ENCODE measurements at places on chromosomes 4 and X.

- no peak for DNase-seq
These were observed 106.6 kb upstream of the WDR44 start for GRCh38 chrX:118239178-118239870.

- DNase-seq = no peak
These were observed 237.9 kb upstream of the EDA2R start for GRCh38 chrX:66876776-66877175.

- DNase-seq = no peak
These were observed 14.1 kb downstream of the ENPEP start for GRCh38 chr4:110489901-110490508.

GRCh38 chrX:64792598-64793337, 183.5 kb downstream of the ZC4H2 start:
- no peak for DNase-seq

DNA sequence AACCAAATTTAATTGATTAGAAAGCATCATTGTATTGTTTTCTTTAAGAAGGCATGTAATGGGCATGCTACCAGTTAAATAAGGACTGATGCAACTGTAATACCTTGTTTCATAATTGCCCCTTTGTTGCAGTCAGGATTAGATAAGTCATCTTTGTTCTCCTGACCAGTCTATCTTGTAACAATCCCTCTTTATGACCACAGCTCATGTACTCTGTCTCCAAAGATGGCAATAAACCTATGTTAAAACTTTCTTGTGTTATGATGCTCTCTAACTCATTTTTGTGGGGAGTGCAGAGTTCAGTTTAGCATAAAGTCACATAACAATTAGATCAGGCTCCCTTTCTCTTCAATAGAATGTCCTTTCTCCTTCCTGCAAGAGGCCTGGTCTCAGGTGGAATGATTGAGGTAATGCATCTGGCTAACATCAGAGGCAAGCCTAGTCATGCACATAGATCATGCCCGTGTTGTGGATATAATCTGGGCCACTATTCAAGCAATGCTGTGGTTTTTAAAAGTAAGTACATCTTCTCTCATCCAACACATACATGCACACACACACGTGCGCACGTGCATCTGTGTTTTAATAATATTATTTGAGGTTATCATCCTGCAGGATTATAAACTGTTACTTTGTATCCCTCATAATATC, 45.6 kb downstream of the TMEM154 start:
- DNase-seq = no peak

- peak; percentile 74 for DNase-seq
These were observed 62.0 kb downstream of the SLC4A4 start for GRCh38 chr4:71400810-71401209.

- DNase-seq = no peak
These were observed 10.2 kb downstream of the DCUN1D4 start for GRCh38 chr4:51853027-51853682.

- no peak for DNase-seq
These were observed 84.5 kb downstream of the CD99L2 start for GRCh38 chrX:150813922-150814321.

DNA sequence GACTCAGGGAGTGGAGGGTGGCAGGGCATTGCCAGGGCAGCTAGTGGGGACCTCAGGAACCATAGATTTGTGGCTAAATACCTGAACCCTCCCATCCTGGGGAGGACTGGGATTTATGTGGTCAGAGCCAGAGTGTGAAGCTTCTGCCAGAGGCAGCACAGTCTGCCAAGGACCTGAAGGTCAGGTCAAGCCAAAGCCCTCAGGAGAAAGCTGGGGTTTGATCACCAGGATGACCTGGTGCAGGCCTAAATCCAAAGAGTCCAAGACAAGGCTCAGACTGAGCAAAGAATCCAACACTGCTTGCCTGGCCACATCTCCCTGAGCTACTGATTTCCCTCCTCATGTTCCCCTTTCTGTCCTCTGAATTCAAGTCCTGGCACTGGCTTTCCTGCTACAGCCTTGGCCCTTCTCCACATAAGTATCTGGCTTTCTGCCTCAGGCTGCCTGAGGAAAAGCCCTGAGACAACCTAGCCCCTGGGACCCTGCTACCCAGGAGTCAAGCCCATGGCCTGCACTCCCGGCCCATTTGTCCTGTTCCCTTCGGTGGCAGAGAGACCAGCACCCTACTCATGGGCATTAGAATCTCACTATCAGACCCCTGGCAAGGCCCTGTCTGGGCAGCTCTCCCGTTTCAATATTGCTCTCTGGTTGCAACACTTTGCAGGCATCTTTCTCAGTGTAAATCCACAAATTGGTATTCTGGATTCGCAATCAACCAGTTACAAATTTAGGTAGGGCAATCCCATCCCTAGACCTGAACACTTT, 39.3 kb upstream of the SLC25A43 start:
- DNase-seq = no peak

GRCh38 chrX:115363372-115363771, 73.9 kb downstream of the LUZP4 start:
- DNase-seq = no peak

DNA sequence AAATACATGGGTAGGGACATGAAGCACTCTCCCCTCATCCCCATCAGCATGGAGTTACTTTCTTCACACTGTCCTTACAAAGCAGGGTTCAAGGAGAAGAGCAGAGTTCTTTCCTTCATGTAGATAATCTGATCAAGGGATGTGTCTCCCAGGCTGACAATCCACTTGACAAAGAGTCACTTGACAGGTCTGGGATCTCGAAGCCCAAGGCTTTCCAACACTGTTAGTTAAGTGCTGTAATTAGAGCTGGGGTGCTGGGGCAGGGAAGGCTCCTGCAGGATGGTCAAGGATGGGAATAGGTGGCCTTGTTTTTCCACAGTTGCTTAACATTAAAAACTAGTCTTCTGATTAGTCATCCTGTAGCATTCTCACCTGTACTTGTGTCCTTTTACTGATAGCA, 38.0 kb downstream of the CCNG2 start:
- DNase-seq = no peak

DNA sequence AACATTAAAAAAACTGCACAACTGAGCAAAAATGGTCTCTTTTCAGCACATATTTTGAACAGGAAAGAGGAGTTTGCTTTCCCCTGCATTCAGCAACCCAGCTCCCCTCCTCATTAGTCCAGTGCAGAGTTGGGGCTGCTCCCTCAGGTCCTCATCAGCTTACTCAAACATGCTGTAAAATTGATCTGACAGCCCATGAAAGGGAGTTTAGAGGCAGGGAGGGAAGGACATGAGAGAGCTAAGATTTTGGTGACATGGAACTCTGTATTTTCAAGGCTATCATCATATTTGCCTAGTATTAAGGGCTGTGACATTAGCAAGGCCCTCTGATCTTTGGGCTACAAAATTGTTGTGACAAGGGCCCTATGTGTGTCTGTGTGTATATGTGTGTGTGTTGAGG, 205.6 kb upstream of the TAPT1 start:
- DNase-seq = no peak

- DNase-seq = peak; percentile 60
These were observed 620.2 kb upstream of the BOD1L1 start for GRCh38 chr4:14247767-14248166.

GRCh38 chr4:33940281-33940680, 2304.0 kb downstream of the ARAP2 start:
- DNase-seq = no peak

- no peak for DNase-seq
These were observed 24.7 kb upstream of the GRIA3 start for GRCh38 chrX:123159403-123159802.

- peak; percentile 50 for DNase-seq
These were observed 5.1 kb upstream of the CXCL10 start for GRCh38 chr4:76028350-76028765.

- DNase-seq = peak; percentile 50
These were observed 40.5 kb upstream of the BMP3 start for GRCh38 chr4:80989921-80990544.

GRCh38 chrX:14825851-14826250, 47.0 kb downstream of the FANCB start:
- DNase-seq = no peak

DNA sequence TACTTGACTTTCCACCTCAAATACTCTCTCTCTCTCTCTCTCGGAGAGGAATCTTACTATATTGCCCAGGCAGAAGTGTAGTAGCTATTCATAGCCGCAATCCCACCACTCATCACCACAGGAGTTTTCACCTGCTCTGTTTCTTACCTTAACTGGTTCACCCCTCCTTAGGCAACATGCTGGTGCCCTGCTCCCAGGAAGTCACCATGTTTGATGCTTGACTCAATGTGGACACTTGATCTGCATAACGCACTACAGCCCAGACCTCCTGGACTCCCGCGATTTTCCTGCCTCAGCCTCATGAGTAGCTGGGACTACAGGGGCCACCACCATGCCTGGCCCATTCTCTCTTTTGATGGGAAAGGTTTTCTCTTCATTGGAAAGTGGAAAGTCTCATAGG, 271.8 kb downstream of the FBXW7 start:
- DNase-seq = no peak

- no peak for DNase-seq
These were observed 21.6 kb downstream of the IRF2 start for GRCh38 chr4:184452740-184453139.

DNA sequence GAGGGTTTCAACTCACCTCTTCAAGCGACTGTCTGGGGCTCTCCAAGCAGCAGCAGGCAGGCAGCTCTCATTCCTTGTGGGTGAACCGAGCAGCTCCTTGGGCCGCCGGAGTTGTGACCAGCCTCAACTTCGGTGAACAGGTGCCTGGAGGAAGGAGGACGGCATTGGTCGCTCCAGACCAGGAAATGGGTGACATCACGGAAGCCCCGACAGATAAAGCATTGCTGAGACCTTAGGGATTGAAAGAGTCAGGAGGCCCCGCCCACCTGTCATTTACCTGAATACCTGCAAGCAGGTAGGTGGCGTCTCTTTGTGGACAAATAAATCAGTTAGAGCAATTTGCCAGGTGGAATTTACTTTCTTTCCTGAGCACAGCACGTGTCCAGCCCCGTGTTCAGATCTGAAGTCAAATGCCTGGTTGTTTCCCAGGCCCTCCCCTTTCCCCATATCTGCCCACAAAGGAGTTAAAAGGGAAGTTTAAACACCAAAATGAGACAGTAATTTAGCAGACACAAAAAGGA, at the start of gene LNX1:
LNX1 (minus strand) TSS at position 115 of the 521 bp plus-strand sequence. CDS start 17,484 bp downstream, outside the sequence.
- no peak for DNase-seq

GRCh38 chr4:1682860-1683259, 1.3 kb downstream of the FAM53A start:
- DNase-seq = no peak

DNA sequence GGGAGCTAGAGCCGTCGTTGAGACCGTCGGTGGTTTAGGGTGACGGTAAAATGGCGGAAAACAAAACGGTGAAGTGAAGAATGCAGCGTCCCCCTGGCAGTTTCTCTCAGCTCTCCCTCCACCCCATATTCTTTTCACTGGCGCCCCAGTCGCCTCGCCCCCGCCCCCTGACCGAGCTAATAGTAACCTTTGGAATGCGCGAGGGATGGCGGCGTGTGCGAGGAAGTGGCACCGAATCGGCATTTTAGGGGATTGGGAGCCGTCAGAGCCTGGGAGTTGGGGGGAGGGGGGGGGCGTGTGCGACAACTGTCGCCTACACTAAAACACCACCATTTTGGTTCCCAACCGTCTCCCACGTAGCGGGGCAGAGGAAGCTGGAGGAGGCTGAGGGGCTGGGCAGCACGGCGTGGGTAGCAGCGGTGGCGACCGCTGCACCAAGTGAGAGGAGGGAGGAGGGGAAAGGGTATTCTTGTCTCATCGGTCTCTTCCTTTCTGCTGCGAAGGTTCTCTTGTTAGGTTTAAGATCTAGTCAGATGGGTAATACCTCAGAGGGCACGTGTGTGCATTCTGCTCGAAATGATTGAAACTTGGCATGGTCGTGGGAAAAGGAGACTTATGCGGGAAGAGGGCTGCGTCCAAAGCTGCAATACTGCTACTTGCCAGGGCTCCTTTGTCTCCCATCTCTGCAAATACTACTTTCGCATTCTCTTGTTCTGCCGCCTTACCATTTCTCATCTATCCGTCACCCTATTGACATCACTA, 840 bp downstream of the ZNF711 start:
- peak; percentile 30 for DNase-seq

DNA sequence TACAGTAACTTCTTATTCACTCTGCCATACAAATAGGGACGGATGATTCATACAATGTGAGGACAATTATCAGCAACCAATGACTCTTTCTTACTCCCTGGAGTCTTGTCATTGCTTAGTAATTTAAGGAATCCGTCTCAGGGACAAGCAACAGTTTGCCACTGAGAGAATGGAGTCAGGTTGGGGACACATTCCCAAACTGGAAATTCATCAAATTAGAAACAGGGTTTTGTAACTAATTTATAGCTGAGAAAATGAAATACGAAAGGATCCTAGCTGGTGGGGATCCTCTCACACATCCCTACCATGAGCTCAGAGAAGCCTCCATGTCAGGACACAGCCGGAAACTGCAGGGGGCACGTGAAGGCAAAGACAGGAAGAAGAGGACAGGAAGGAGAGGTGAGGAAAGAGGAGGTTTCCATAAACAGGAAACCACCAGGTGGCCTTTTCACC, 50.4 kb upstream of the KDR start:
- DNase-seq = no peak

DNA sequence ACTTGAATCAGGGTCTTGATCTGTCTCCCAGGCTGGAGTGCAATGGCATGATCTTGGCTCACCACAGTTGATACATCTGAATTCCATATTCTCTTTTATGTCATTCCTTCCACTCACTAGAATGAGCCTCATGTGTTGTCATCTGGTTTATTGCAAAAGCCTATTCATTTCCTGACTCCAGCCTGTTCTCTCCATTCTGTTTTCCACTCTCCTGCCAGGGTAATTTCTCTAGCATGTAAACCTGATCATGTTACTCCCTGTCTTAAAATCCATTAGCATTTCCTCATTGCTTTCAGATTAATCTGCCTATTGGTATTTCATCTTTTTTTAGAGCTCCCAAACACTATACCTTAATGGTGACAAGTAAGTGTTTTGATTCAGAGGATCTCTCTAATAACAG, 4.3 kb upstream of the DDX60L start:
- no peak for DNase-seq

DNA sequence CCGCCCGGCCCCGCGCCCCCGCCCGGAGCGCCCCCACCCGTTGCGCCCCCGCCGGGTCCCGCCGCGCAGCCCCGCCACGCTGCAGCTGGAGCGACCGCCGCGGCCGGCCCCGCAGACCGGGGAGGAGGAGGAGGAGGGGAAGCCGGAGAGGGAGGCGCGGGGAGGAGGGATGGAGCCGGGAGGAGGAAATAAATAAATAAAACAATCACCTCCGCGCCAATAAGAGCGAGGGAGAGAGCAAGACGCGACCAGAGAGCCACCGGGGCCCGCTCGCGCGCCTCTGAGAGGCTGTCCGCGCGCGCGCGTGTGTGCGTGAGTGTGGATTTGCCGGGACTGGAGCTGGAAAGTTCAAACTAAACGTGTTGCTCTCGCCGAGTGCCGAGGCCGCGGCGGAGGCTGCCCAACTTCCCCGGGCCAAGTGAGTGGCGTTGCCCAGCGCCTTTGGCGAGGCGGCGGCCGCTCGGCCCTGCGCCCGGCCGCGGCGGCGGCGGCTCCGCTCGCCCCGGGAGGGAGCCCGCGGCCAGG, 2184.4 kb upstream of the TENM3 start:
- peak; percentile 56 for DNase-seq
